ENCODE measurements at places on chromosomes 7 and 10. TPM values are rescaled to one million over a fixed set of nuclear protein-coding genes. Genes with fewer than 3 reads are reported as not detected.

- DNase-seq = no peak
Observed at GRCh38 chr10:73015779-73016178, 61.2 kb upstream of the PLA2G12B start.

GRCh38 chr7:29284696-29285443 lies 90.3 kb downstream of the CHN2 start:
- DNase-seq = no peak

H2BK1 gene
- total RNA-seq = not detected

GRCh38 chr7:29345590-29345989 lies 151.0 kb downstream of the CHN2 start:
- no peak for DNase-seq

WASL gene
- 30.1 TPM for total RNA-seq

OR13A1 gene
- total RNA-seq = not detected

- DNase-seq = no peak
Observed at GRCh38 chr10:102599565-102600327, 44.5 kb upstream of the TRIM8 start.

- no peak for DNase-seq
Observed at GRCh38 chr7:28621369-28621841, 209.1 kb downstream of the CREB5 start.

GRCh38 chr10:20215547-20216152 lies 399.4 kb downstream of the PLXDC2 start:
- no peak for DNase-seq

DNA sequence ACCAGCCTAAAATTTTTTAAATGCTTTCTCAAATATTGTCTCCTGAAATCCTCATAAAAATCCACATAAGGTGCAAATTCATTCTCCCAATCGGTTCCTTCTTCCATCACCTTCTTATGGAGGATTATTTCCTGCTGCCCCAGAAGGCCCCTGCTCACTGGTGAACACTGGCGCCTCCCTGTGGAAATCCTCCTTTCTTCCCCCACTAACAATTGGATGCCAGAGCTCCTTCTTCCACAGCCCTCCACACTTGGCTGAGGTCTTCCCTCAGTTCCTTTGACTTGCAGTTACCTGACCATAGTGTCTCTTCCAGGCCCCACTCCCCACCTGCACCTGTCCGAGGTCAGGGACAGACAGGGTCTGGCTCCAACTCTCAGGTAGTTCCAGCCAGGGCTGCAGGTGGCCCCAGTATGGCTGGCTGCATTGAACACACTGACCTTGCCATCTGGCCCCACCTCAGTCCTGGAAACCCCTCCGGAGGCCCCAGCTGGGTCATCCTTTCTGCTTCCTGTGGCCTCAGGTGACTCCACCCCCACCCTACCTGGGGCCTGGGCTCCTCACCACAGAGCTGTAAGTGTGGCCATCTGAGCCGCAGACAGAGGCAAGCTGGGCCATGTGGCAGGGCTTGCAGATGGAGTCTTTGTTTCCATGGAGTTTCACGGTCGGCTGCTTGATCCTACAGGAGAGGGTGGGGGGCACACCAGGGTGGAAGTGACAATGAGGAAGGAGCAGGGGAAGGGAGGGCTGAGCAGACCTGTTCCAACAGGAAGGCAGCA lies 18.4 kb downstream of the SPOCK2 start:
- DNase-seq = no peak

HOXA10 gene
- 0.56 TPM for total RNA-seq

- no peak for DNase-seq
Observed at GRCh38 chr7:87458148-87458547, 17.3 kb downstream of the ABCB4 start.

- DNase-seq = no peak
Observed at GRCh38 chr10:60009276-60009675, 102.9 kb upstream of the CCDC6 start.

DNA sequence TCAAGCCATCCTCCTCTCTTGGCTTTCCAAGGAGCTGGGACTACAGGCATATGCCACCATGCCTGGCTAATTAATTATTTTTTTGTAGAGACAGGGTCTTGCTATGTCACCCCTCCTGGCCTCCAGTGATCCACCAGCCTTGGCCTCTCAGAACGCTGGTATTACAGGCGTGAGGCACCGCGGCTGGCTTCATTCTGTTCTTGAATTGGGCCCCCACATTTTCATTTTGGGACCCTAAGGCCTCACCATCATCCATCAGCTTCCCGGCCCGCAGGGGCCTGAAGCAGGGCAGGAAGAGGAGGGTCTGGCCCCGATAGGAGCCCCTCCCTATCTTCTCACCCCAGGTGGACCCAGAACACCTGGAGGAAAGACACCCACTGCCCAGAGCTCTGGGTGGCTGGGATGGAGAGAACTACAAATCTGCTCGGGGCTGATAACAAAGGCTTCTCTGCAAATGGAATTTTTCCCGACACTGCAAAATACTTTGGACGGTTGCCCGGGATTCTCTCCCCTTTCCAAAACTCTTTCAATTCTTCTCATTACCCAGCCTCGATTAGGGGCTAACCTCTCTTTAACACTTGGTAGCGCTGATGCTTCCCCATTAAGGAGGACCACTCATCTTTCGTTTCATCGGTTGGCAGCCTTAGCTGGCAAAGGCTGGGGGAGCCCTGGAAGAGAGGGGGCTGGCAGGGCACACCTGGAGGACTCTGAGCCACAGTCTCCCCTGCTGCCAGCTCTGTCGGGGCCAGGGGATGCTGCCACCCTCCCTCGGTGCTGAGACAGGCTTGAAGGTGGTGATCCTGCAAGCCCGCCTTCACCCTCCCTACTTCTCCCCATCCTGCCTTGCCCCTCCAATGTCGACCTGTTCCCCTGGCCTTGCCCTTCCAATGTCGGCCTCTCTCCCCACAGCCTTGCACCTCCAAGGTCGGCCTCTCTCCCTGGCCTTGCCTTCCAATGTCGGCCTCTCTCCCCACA lies 81.0 kb upstream of the GNA12 start:
- DNase-seq = no peak

- no peak for DNase-seq
Observed at GRCh38 chr10:3698312-3698711, 86.7 kb downstream of the KLF6 start.

TM9SF3 gene
- 99.9 TPM for total RNA-seq

DNA sequence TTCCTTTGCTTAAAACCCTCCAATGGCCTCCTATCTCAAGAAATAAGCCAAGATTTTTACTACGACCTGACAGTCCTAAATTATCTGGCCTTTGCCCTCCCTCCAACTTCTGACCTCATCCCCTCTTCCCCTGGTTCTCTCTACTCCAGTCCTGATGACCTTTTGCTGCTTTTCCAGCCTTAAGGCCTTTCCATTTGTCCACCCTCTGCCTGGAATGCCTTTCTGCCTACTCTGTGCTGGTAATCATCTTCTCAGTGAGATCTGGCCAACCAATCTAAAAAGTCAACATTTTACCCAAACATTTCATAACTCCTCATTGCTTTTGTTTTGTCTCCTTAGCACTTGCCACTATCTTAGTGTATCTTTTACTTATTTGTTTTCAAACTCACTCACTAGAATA lies 75.7 kb downstream of the VPS41 start:
- DNase-seq = no peak

DNA sequence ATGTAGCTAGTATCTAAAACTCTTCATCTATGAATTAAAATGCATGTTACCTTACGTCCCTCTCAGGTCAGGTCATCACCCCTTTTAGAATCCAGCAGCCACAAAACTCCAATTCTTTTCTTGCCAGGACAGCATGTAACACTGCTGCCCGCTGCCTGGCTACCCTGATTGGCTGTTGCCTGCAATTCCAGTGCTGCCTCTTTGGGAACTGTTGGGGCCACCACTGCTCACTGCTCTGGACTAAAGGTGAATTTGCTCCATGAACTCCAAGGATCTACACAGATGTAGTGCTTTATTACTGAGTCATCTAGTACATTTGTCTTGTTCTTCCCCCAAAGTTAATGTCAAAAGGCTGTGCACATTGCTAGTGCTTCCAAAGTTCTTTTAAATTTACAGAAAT lies 40.4 kb downstream of the SCIN start:
- no peak for DNase-seq

DNA sequence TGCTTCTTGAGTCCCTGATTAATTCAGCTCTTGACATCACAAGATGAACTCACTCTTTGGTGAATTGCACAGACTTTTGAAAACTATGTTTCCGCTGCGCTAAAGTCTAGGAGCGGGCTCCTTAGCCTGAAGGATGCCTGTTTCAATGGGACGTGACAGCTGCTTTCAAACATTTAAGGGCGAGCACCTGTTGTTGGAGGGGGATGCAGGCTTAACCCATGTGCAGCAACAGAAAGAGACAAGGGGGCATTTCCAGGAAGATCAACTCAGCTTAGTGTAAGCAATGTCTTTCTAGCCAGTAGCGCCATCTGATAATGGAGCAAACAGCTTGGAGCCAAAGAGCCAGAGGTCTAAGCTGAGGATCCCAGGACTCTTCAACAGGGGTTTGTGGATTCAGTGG lies 8.4 kb upstream of the PFKFB3 start:
- no peak for DNase-seq

- DNase-seq = no peak
Observed at GRCh38 chr10:104391150-104391968, 37.7 kb downstream of the CFAP58 start.

- DNase-seq = no peak
Observed at GRCh38 chr10:17061418-17061817, 68.2 kb downstream of the CUBN start.

Data from omental fat pad (tissue), 4 donors.